ENCODE measurements at places on chromosomes 7 and 10.

DNA sequence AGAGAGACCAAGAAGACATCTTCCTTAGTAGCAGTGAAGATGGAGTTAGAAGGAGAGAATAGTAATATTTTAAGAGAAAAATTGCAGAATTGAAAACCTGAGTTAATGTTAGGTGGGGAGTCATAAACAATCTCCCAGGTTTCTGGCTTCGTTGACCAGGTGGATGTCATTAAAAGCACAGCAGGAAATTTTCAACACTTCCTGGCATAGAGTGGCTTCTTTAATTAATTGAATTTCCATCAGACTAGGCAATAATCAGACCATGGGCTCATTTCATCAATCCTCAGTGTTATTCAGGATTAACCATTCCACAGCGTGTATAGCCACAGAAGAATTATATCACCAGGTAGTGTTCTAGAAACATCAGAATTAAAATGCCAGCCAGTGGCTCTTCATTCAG is 268.2 kb downstream of the CCDC3 start:
- DNase-seq = no peak

GRCh38 chr7:47088329-47089067 is 493.4 kb downstream of the TNS3 start:
- DNase-seq = no peak

GRCh38 chr10:63595072-63595471 is 73.9 kb downstream of the REEP3 start:
- no peak for DNase-seq

DNA sequence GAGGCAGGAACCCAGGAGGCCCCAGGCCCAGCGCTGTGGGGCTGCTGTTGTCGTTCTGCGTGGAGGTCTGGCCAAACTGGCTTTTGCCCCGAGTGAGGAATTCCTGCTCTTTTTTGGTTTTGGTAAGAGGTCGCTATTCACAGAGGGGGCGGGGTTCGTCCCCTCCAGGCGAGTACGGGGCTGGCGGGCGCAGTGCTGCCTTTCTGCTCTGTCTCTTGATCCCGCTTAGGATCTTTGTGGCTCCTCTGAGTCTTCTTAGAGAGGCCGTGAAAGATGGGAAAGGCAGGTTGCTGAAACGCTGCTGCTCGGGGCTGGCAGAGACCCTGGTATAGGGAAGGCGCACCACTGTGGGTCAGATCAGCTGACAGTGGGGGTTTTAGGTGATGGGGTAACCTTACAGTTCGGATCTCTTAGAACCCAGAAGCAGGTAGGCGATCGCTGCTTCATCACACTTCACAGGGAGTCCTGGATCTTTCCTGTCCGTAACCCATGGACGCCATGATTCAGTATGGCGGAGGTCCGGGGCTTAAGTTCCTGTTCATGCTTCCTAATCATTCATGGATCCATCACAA is 136.7 kb downstream of the KIF20B start:
- no peak for DNase-seq

- DNase-seq = no peak
These were observed 73.4 kb downstream of the SRPK2 start for GRCh38 chr7:105315357-105315756.

DNA sequence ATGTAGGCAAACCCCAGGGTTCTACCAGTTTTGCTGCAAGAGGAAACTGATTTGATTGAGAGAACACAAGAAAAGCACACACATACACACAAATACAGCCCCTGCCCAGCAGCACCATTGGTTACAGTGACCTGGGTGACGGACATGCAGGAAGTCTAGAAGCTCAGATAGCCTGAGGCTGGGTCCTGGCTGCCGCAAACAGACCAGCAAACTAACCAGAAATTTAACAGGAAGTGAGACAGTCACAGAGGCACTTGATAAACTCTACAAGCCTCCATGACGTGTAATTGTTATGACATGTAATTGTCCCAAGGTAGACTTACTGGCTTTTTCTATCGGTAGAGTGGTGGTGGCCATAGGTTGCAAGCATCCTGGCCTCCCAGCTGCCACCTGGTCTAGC is 58.9 kb downstream of the PRKAR2B start:
- no peak for DNase-seq

- DNase-seq = no peak
These were observed 279.9 kb downstream of the NEBL start for GRCh38 chr10:20616918-20617810.

- DNase-seq = no peak
These were observed 495.2 kb upstream of the LRRN3 start for GRCh38 chr7:110595694-110596093.

DNA sequence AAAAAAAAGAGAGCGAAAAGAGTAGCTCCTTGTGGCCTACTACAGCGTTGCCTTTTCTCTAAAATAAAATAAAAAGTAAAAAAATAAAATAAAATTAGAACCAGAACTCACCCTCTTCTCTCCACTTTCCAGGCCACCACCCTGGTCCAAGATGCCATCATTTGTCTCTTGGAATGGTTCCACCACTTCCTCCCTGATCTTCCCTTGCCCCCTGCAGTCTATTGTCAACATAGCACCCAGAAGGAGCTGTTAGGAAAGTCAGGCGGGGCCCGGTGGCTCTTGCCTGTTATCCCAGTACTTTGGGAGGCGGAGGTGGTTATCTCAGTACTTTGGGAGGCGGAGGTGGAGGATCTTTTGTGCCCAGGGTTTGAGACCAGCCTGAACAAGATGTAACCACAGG is 7.6 kb upstream of the GRID2IP start:
- DNase-seq = no peak

GRCh38 chr10:129369566-129369965 is 97.5 kb upstream of the MGMT start:
- DNase-seq = no peak

DNA sequence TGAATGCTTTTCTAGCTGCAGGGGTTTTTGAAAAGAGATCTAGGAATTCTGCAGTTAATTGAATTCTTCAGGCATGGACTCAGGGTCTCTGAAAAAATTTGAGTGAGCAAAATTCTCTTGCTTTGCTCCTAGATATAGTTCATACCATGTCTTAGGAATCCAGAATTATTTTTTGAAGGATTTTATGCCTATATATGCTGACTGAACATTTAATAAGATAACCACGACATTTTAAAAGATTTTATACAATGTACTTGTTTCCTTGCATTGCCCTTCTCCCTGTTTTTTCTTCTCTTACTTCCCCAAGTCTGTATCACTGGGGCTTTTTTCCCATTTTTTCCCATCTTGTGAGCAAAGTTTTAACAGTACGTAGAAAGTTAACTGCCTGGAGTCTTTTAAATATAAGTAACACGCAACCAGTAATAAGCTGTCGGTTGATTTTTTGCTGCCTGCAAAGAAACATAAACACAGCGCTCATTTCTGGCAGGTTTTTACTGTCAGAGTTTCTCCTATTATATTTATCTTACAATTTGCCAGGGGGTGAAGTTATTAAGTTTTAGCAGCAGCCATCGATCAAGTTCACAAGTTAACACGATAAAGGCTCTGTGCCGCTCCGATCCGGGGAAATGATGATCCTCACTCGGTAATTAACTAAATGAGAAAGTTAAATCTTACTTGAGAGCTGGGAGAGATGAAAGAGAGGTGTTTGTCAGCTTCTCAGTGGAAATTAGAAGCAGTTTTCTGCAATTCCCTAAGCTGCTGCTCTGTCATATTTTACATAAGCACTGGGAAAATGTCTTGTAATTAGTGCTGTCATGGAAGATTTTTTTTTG is 81.0 kb downstream of the POLL start:
- DNase-seq = no peak

DNA sequence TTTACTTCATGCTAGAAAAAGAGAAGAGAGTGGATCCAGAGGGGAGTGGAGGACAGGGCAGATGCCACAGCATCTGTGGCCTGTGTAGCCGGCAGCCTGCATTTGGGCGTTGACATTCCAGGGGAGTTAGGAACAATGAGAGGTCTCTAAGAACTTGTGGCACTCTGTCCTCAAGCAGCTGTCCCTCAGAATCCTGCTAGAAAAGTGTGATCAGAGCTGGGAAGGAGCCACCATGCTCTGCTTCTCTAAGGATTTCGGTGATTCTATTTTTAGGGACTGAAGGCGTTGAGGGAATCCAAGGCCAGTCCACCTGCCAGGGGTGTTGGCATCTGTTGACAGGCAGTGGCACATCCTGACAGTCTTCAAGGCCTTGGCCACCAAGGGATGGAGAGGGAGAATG is 7.6 kb downstream of the LRIT2 start:
- DNase-seq = no peak

- no peak for DNase-seq
These were observed 37.7 kb downstream of the PRSS2 start for GRCh38 chr7:142808461-142808801.

GRCh38 chr7:47351233-47352154 is 230.4 kb downstream of the TNS3 start:
- no peak for DNase-seq

- no peak for DNase-seq
These were observed 30.4 kb downstream of the ZNF786 start for GRCh38 chr7:149060156-149060555.

GRCh38 chr7:42469341-42469740 is 232.3 kb upstream of the GLI3 start:
- DNase-seq = no peak

DNA sequence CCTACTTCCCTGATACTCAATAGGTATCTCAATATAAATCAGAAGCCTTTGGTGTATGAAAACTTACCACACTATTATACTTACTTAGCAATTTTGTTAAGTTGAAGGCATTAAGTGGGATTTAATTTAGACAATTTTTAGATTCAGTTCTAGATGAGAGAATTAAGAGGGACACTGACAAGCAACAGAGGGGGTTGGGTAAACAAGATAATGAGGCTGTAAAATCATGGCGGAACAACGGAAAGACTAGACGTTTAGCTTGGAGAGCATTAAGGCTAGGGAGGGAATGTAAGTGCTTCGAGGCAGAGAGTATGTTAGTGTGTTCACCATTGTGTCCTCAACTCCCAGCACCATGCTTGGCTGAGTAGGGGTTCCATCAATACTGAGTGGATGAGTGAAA is 71.3 kb downstream of the DENND11 start:
- DNase-seq = no peak

- no peak for DNase-seq
These were observed 126.7 kb upstream of the CXCL12 start for GRCh38 chr10:44511601-44512000.

DNA sequence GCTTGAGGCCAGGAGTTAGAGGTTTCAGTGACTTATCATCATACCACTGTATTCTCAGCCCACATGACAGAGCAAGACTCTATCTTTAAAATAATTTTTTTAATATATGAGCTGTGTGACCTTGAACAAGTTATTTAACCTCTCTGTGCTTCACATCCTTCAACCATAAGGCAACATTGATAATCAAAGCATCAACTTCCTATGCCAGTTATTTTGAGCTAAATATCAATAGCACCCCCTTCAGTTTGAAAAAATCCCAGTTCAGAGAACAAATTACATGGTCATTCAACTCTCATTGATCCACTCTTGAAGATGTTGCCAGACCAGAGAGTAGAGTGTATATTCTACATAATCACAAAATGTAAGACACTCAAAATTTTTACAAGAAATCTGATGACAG is 53.0 kb downstream of the ASNS start:
- no peak for DNase-seq

DNA sequence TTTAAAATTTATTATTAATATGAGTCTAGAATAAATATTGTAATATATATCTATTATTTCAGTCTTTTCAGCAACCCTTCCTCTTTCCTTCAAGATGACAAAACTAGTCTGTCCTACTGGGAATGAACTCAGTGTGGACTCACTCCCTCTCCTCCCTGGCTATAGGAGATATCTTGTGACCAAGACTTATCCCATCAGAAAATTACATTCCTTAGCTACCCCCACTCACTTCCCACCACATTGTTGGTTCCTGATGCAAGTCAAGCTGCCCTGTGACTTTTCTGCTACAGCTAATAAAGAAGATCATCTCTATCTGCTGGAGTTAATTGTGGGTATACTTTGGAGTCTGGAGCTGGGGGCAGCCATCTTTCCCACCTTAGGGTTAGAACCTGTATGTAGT is 28.0 kb upstream of the MCU start:
- no peak for DNase-seq

DNA sequence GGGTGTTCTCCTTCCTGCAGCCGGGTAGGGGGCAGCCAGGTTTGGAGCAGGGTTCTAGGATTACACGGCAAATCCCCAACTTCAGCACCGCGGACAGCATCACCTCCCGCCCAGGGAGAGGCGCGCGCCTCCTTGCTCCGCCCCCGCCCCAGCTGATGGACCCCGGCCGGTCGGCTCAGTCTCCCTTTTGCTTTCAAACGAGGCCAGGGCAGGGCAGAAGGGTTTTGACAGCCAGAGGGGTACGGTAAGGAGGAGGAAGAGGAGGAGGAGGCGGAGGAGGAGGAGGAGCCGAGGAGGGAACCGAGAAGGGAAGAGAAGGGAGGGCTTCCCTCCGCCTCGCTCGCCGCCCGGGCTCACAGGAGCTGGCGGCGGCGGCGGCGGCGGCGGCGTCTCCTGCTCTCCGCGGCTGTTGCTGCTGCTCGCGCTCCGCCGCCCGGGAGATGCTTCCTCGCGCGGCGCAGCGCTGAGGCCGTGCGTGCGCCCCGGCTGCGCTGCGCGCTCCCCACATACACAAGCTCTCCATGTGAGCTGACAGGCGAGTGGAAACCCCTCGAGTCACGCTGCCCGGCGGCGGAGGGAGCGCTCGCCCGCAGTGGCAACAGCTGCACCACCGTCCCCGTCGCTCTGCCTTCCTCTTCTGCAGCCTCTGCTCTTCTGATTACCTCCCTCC is 615 bp upstream of the CNTNAP2 start:
- DNase-seq = peak; percentile 15

DNA sequence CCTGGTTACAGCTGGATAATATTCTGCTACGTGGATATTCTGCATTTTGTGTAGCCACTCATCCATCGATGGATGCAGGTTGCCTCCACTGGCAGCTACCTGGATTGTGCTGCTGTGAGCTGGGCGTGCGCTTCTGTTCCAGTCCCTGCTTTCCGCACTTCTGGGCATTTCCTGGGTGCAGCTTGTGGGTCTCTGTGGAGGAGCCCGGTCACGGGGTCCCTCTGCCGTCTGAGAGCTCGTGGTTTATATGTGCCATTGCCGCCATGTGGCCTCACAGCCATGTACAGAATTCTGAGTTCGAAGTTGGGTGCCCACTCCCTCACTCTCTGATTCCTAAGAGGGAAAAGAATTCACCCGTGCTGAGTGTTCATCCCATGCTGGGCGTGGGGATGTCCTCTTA is 38.3 kb downstream of the JAKMIP3 start:
- DNase-seq = no peak

GRCh38 chr10:114375047-114375446 is 29.3 kb downstream of the AFAP1L2 start:
- no peak for DNase-seq

GRCh38 chr7:47795631-47796030 is 152.6 kb downstream of the PKD1L1 start:
- no peak for DNase-seq

GRCh38 chr10:51462076-51462779 is 237.2 kb downstream of the CSTF2T start:
- DNase-seq = no peak

GRCh38 chr10:83083831-83084230 is 1055.5 kb upstream of the GHITM start:
- DNase-seq = no peak

Measured in activated T-cell treated with anti-CD3 and anti-CD28 coated beads, Interleukin-2, amount 50 U/mL, for 1 hour (primary cell).